ENCODE measurements at places on chromosomes 11 and 22.

- DNase-seq = no peak
These were observed 77.9 kb downstream of the XRRA1 start for GRCh38 chr11:74871037-74871436.

DNA sequence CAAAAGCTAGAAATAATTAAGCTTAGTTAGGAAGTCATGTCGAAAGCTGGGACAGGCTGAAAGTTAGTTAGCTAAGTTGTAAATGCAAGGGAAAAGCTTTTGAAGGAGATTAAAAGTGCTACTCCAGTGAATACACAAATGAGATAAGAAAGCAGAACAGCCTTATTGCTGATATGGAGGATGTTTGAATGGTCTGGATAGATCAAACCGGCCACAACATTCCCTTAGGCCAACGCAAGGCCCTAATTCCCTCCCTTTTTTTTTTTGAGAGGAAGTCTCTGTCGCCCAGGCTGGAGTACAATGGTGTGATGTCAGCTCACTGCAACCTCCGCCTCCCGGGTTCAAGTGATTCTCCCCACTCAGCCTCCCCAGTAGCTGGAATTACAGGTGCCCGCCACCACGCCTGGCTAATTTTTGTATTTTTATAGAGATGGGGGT is 23.3 kb upstream of the WEE1 start:
- DNase-seq = no peak

GRCh38 chr11:44034639-44035038 is 13.1 kb upstream of the ACCSL start:
- DNase-seq = no peak

DNA sequence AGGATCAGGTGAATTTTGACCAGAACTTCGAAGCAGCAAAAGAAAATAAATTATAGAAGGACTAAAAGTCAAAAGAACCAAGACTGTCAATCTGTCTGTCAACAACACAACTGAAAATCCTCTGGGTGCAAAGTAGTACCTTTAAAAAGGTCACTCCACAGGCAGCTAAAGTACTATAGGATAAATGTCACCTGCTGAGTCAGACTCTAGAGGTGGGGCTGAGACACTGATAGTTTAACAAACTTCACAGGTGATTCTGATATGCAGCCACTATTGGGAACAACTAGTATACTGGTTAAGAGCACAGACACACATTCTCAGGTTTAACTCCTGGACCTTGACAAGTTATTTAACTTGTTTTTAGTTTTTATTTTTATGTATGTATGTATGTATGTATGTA is 107.3 kb downstream of the FCHSD2 start:
- DNase-seq = no peak

DNA sequence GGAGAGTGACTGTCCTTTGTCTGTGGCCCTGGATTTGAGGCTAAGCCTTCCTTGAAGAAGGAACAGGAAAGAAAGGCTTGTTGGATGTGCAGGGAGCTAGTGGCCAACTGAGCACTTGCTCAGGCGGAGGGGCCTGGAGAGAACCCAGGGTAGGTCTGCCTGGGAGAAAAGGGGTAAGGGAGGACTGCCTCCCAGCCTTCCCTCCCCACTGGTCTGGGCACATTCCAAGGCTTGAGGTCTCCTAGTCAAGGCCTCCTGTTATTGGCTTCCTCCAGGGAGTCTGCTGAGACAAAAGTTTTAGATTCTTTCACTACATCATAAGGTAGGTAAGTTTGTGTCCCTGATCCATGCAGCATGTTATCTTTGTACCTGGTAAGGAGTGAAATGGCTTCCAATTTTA is 15.2 kb downstream of the KCNQ1OT1 start:
- DNase-seq = no peak
